ENCODE measurements at places on chromosomes 6 and 20.

DNA sequence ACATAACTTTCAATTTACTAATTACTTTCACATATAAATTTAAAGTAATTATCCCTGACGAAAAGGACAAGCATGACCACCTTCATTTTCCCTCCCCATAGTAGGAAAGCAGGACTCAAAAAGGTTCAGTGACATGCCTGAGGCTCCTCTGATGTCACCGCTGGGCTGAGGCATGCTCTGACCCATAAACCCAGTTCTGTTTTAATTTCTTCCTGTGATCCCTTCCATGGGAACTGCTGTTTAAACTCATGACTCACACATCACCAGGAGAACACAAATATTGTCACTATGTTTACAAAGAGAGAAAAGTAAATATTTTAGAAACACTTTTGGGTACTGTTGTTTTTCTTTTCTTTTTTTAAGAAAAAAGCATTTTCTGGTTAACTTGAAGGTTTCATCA, 38.0 kb upstream of the NR2E1 start:
- peak; percentile 33 for DNase-seq

DNA sequence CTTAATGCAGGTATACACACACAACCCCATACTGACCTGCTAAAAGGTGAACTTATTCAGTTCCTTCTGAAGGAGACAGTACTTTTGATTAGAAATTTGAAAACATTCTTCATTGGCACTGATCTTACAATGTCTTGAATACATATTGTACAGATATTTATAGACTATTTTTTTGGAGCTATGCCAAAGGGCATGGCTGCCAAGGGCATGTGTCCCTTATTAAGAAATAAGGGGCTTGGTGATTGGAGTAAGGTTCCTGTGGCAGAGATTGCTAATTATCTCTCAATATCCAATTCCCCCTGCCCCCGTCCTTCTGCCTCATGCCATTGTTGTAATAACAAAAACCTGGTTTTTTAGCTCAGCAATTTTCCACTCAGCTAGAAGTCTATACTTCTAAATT, 355.9 kb downstream of the FARS2 start:
- no peak for DNase-seq

- DNase-seq = no peak
These were observed 618.0 kb downstream of the PRKN start for GRCh38 chr6:162109480-162110050.

GRCh38 chr6:50277774-50278173, 228.0 kb upstream of the DEFB112 start:
- no peak for DNase-seq

- no peak for DNase-seq
These were observed 53.0 kb upstream of the FUCA2 start for GRCh38 chr6:143564484-143565017.

DNA sequence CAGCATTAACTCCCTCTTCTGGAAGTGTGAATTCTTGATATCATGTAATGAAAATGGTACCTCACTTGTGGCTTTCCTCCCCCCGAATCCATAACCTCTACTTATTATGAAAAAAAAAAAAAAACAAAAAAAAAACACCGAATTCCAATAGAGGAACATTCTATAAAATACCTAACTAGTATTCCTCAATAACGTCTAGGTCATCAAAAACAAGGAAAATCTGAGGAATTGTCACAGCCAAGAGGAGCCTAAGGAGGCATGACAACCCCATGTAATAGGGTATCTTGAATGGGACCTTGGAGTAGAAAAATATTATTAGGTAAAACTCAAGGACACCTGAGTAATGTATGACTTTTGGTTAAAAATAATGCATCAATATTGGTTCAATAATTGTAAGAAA, 38.9 kb upstream of the POLR1H start:
- no peak for DNase-seq

- peak; percentile 84 for DNase-seq
These were observed 18.9 kb downstream of the PERP start for GRCh38 chr6:138088326-138088762.

GRCh38 chr20:57835588-57836455, 126.0 kb upstream of the PMEPA1 start:
- no peak for DNase-seq

DNA sequence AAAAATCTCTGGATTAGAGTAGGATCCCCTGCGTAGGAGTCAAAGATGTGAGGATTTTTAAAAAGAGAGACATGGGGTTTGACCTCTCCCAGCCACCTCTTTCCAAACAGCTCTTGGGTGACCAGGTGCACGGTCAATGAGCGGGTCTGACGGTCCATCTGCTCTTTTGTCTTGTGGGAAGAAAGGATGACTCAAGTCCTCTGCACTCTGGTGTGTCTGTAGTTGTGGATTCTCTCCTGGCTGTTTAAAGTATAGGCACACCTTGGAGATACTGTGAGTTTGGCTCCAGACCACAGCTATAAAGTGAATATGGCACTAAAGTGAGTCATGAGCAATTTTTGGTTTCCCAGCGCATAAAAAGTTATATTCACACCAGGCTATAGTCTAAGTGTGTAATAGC, 209.8 kb downstream of the BMP7 start:
- DNase-seq = no peak

DNA sequence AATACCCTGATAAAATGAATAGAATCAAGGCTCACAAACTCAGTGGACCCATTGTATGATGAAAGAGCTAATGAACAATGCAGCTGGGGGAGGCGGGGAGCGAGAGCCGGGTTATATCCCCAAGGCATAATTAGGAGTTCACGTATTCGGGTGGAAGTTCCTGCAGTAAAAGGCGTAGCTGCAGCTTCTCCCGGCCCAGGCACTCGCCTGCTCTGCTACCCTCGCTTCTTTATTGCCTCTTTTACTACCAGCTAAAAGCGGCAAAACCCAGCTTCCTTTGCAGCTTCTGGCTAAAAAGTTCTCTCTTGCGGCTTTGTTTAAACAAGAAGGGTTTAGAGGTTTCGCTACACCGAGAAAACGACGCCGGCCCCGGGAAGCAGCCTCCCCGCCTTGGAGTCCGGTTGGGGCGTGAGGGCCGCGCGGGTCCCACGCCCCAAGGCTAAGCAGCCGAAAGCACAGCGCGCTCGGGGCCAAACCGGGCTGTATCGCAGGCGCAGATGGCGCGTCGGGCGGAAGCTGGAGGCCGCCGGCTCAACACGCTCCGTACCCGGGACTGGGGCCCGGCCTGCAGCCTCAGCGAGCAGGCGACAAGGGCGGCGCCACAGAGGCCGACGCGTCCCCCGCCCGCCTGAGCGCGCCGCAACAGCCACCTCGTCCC, 1.6 kb downstream of the ZBTB2 start:
- DNase-seq = peak; percentile 75

GRCh38 chr20:50055524-50056083, 57.3 kb downstream of the UBE2V1 start:
- no peak for DNase-seq

GRCh38 chr6:15452182-15452941, 206.5 kb downstream of the JARID2 start:
- no peak for DNase-seq

All from COLO829 (cell line).